Stimulated activated CD4-positive, alpha-beta T cell treated with anti-CD3 and anti-CD28 coated beads, Interleukin-2, amount 100 ng/mL, for 24 hours (primary cell): ENCODE measurements at places on chromosomes 3 and 15.

DNA sequence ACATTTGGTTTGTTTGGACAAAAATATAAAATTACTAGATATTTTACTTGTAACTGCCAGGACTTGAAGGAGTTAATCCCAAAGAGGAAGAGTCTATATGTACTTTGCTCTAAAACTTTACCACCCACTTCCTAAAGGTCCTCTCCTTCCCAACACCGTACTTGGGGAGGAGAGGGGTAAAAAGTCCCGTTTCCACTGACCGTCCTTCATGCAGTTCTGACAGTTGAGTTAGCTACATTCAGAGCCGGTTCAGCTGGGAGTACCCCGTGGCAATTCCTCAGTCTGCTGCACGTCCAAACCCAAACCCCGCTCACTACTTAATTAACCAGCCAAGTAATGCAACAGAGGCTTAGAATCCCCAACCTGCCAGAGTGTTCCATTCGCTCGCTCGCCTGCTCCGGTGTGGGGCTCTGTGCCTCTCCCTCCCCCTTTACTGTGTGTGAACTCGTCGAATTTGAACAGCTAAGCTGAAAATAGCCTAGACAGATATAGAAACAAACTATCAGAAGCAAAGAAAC, 519.7 kb downstream of the FOXP1 start:
- DNase-seq = peak; percentile 61

DNA sequence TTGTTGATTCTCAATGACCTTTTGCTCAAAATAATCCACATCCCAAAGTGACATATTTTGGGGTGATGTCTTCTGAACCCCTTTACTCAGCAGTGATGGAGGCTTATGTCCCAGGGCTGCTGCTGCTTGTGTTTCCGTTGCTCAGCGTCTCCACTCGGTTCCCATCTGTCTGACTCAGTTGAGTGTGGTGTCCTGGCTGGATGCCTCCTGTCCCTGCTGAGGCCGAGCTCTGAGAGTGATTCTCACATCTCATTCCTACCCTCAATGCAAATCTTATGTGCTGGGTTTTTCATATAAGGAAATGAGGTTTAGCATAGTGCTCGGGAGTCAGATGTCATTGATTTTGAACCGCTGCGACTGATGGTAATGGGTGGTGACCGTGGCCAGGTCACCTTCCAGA, 247.4 kb downstream of the GABRG3 start:
- DNase-seq = no peak

GRCh38 chr3:182713743-182714517, 79.4 kb upstream of the ATP11B start:
- DNase-seq = no peak

- DNase-seq = no peak
These were observed 828.3 kb downstream of the PDCD6IP start for GRCh38 chr3:34626699-34627098.

GRCh38 chr3:122151480-122151879, 32.0 kb upstream of the CASR start:
- no peak for DNase-seq

DNA sequence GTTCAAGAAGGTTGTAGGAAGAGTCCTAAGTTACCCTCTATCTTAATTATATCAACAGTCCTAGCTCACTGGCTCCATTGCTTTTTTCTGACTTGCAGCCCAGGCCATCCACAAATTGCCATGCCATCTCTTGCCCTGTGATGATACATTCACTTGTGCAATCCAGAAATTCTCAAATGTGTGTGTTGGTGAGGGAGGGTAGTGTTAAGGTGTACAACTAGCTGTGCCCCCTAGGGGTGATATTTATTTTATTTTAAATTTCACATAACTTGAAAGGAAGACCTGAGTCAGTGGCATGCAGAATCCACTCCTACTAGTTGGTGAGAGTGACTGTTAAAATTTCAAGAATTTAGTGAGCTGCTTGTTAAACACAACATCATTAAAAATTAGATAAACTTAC, 156.1 kb upstream of the ANKRD28 start:
- DNase-seq = no peak

DNA sequence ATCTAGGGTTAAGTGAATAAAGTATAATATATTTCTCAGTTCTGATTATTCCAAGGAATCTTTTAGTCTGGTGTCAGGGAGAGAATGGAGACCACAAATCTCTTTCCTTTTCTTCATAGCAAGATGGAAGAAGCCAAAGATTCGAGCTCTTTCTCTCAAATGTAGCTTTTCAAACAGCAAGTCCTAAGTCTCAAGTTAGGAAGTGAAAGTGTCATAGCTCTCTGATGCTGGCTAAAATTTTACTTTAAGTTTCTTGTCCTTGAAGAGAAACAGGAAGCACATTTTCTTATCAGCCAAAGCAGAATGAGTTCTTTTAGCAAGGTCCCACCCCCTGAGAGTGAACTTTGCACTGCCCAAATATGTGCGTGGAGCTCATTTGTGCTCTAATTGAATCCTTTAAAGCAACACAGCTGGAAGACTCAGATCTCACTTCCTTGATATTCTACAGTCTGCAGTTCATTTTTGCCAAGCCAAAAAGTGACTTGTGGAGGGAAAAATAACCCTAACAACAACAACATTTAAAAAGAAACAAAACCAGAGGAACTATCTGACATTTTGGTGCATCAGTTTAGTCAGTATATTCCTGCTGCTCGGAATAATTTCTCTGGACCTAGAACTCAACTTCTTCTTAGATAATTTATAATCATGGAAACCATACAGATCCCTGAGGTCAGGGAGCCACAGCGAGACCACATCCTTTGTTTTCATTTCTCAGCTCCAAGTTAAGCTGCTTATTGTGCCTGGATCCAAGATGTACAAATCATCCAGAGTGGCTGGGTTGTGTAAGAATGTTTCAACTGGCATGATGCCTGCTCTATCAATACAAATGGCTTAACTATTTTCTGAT, 238.7 kb upstream of the P2RY1 start:
- DNase-seq = no peak

GRCh38 chr15:65085207-65085753, 8.7 kb downstream of the KBTBD13 start:
- no peak for DNase-seq

DNA sequence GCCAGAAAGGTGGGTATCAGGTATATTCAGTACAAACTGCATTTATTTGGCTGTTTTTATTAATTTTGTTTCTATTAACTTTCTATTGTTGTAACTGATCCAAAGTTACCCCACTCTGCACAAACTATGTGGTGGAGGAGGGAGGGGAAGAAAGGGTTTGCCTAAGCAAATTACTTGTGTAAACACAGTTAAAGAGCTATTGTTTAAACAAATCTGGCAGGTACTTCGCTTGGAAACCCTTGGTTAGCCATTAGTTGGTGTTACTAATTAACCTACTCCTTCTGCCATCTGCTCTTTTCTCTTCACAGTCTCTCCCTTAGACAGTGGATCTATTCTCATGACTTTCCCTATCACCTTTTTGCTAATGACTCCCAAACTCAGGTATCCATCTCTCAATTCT, 328.4 kb upstream of the NECTIN3 start:
- DNase-seq = no peak

DNA sequence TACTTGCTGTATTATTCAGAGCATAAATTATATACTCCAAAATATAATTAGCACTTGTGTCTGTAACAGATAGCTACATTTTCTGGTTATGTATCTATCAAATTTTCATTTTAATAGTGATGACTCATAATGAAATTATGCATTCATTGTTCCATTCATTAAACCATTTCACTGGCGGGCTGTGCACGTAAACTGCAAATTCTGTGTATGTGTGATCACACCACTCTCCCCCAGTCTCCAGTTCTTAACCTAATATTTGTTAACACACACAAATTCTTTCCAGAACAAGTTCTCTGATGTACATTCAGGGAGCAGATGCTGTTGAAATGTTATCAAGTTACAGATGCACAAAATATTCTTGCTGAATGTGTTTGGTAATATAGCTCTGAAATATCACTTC, 3.8 kb upstream of the KCNMB2 start:
- no peak for DNase-seq

GRCh38 chr3:46607603-46608028, 4.7 kb upstream of the FAM240A start:
- no peak for DNase-seq

DNA sequence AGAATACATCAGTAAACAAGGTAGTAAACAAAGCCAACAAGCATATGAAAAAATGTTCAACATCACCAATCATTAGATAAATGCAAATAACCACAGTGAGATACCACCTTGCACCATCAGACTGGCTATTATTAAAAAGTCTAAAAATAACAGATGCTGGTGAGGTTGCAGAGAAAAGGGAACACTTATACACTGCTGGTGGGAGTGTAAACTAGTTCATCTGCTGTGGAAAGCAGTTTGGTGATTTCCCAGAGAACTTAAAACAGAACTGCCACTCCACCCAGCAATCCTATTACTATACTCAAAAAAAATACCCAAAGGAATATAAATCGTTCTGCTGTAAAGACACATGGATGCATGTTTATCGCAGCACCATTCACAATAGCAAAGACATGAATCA, 30.3 kb upstream of the ZBTB38 start:
- DNase-seq = no peak

DNA sequence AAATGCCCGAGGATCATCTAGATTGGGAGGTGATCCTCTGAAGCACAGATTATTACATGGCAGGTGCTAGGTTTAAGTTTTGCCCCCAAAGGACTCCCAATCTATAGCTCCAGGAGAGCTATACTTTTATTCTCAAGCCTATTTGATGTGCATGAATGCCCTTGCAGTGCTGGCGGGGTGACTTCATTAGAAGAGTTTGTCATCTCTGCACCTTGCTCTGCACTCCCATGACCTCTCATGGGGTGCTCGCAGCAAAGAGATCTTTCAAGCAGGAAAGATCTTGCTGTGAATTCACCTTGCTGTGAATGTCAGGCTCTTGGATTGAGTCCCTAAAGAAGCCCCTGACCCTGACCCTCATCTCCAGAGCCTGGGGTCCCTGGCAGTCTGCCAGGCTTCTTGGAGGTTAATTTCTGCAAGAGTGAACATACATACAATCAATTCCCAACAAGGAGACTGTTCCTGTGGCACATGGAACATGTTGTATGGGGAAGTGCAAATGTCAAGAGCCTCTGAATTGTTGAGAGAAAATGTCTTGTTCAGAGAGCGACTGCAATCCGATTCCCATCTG, 45.9 kb downstream of the FAM43A start:
- no peak for DNase-seq

- DNase-seq = no peak
These were observed 256.0 kb downstream of the OCA2 start for GRCh38 chr15:27843146-27843545.

DNA sequence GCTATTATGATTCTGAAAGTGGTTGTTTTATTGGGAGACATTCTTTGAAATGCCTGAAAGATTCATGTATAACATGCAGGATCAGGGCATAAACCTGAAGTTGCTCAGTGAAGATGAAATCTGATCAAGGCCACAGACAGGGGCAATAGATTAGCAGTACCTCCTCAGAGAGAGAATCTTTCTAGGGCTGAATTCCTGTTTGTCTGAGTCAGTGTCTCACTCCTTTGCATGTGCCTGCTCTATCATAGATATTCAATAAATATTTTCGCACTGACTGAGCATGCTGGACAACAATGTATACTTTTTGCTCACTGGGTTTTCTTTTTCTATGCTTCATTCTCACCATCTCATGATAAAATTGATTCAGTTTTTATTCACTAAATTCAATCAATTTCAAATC, 49.8 kb upstream of the PFN2 start:
- DNase-seq = no peak

- no peak for DNase-seq
These were observed 316.1 kb upstream of the TPRG1 start for GRCh38 chr3:188855675-188856074.

DNA sequence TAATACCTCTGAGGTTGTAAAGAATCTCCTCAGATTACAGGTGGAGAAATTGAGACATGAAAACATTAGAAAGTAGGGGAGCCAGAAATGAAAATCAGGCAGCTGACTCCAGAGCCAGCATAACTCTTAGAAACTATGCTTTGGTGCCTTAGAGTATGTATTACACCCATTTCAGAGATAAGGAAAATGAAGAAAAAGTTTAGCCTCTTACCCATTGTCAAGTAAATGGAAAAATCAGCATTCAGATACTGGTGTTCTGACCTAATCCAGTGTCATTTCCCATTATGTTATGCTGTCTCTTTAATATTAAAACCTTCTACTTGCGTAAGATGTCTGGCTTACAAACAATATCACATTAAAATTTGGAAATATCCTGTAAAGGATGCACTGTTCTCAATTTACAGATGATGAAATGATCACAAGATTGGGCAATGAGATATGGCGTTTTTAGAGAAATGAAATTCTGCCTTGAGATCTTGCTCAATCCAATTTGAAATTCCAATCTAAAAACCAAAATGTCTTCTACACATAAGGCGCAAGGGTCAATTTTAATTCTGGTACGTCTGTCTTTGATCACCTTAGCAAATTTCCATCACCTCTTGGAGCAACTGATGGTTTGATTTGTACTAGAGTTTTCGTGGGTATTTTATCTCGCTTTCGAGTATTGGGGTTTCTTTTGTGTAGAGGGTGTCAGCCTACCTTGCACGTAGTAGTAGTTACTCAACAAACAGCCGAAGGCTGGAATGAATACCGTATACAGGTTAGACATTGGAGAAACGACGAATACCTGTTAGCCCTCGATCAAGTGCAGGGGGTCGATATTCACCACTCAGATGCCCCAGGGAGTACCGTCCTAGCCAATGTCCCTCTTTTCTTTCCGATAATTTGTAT, 902 bp upstream of the ZCWPW2 start:
- no peak for DNase-seq

DNA sequence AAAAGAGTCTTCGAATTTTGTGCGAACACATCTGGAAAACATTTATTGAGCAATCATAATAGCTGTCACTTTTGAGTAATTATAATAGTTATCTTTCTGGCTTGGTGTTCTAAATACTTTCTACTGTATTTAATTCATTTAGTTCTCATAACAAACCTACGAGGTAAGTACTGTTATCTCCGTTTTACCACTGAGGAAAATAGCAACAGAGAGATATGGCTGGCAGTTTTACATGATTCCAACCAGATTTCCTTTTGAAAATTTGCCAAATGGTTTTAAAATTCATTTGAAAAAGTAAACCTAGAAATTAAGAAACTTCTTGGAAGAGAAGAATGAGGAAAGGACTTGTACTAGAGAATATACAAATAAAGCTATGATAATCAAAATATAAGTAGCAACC, 37.3 kb upstream of the MGA start:
- DNase-seq = no peak

- DNase-seq = no peak
These were observed 2.3 kb upstream of the SOX14 start for GRCh38 chr3:137761563-137762503.
